ENCODE measurements at places on chromosomes 6 and 20.

GRCh38 chr6:27604986-27605385 is 132.1 kb upstream of the ZNF184 start:
- no peak for DNase-seq

DNA sequence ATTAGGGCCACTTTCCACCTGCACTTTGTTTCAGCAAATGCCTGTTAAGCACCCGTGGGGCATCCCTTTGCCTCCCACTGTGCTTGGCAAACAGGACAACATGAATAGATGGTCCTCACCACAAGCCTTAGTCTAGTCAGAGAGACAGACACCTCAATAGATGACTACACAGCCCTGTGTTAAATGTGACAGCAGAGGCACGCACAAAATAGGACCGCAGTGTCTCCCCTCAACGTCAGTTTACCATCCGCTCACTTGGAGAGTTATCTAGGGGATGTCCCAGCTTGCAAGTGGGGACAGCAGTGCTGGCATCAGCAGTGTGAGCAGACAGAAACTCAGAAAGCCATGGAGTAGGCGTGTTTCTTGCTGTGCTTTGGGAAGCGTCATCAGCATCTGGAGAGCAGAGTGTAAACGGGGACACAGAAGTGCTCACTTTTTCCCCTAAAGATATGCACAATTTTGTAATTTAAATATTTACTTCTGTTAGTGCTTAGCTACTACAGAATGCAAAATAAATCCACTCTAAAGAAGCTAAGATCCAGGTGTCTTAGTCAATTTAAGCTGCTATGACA is 66.0 kb upstream of the TXNDC5 start:
- DNase-seq, result no peak

GRCh38 chr20:5658912-5659345 is 91.3 kb upstream of the SHLD1 start:
- no peak for DNase-seq

GRCh38 chr6:43575105-43575771 is 600 bp downstream of the XPO5 start:
- DNase-seq, result no peak

DNA sequence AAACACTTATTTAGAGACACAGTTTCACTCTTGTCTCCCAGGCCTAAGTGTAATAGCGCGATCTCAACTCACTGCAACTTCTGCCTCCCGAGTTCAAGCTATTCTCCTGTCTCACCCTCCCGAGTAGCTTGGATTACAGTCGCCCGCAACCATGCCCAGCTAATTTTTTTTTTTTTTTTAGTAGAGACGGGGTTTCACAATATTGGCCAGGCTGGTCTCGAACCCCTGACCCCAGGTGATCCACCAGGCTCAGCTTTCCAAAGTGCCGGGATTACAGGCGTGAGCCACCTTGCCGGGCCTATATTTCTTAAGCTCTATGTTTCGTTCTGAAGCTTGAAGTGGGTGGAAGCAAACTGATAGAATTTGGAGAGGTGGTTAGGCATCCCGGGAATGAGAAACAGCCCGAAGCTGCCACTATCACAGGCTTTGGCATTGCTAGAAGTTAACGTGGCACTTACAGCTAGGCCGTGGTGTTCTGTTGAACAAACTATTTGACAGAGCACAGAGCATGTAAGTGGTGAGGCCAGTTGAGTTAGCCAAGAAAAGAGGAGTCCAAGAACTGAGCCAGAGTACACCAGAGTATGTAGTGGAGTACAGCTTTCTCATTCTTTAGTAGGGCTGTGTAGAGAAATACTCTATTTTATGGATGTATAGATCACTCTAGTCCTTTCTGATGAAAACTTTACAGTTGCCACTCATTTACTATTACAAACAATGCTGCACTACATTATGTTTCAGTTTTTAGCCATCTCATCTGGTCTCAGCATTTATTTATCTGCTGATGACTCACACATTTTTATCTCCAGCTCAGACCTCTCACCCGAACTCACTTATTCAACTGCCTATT is 62.0 kb upstream of the HFE start:
- no peak for DNase-seq

- DNase-seq, result no peak
Measured at GRCh38 chr20:48411919-48412522, 415.8 kb downstream of the PREX1 start.

GRCh38 chr6:40450483-40450882 is 136.7 kb downstream of the LRFN2 start:
- no peak for DNase-seq

DNA sequence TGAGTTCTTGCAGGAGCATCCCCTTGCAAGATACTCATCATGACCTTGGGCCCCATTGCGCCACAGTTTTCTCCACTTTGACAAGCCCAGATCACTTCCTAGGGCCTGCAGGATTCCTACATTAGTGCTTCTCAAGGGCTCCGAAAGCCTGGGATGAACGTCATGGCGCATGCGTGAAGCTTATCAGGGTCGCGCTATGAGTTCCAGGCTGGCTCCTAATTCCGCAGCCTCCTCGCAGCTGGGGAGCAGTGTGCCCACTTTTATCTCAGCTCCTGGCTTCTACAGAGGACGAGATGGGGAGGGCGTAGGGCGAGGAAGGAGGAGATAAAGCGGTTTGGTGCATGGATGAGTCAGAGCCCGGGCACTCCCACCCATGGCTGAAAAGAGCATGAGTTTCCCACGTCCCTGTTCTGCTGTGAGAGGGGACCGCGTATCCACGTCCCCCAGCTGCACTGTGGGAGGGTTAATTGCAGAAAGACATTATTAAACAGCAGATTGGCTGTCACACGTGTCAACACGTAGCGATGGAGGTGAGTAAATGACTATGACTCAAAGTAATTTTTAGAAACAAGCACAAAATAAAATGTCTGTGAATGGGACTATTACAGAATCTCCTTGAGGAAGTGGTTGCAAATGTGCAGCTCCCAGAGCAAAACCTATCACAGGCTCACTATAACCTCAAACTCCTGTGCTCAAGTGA is 72.9 kb upstream of the DSP start:
- no peak for DNase-seq
